ENCODE measurements at places on chromosomes 7 and 10.

GRCh38 chr10:124300224-124300623 lies 118.5 kb downstream of the OAT start:
- DNase-seq = no peak

GRCh38 chr7:94330269-94331020 lies 64.2 kb upstream of the COL1A2 start:
- DNase-seq = no peak

- DNase-seq = peak; percentile 79
Observed at GRCh38 chr7:117212969-117213877, 109.6 kb downstream of the WNT2 start.

DNA sequence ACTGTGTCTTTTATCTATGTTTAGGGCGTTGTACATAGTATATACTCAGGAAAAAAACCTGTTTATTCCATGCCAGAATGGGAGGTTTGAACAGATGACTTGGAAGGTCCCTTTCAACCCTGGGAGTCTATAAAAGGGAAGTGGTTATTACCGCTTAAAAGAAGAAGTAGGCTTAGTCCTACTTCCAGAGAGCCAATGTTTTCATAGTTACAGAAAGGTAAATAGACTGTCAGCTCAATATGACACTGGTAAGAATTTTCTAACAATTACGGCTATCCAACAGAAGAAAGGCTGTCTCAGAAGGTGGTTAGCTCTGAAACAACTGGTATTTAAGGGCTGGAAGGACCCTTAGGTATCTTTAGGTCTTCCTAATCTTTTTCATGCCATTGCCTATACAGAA lies 1.1 kb upstream of the TFAM start:
- DNase-seq = peak; percentile 5

DNA sequence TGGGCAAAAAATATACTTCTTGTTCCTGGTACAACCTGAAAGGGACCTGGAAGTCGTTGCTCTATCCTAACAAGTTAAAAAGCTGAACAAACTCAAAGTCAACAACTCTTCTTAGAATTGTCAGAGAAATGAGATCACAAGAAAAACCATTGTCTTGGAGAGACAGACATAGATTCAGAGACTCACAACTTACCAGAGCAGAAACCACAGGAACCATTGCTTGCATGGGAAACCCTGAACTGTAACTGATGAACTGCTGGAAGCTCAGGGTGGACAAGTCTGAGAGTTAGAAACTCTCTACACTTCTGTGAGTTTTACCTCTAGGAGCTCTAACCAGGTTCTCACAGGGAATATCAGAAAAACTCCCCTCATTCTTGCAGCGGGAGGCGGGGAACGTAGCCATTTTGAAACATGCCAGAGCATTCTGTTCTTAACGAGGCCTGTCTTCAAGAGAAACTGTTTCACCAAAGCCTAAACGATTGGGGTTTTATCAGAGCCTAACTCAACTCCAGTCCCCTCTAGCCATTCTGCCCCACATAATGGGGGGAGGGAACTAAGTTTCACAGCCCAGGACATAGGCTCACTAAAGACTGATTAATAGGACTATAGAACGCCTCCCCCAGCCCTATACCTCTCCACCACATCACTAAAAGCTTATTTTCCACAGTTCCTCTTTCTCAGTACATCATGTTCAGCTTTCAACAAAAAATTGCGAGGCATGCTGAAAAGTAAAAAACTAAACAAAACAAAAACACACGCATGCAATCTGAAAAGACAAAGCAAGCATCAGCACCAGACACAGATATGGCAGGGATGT lies 12.0 kb upstream of the GSDME start:
- DNase-seq = no peak

GRCh38 chr7:29113384-29114102 lies 32.8 kb downstream of the CPVL start:
- peak; percentile 19 for DNase-seq

DNA sequence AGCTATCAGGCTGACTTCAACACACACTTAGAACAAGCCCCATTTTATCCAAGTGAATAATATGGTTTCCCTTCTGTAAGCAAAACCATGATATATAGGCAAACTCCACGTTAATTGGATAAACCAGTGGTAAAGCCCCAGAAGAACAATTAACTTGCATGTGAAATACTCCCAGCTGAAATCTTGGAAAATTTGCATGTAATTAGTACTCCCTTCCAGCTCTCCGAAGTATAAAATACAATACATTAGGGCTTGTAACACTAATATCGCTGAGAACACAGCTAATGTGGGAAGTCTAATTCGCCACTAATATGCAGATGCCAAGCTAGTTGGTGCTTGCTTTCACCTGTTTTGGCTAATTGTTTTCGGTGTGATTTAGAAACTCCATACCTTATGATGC lies 859.0 kb upstream of the AUTS2 start:
- no peak for DNase-seq

- DNase-seq = no peak
Observed at GRCh38 chr7:130154501-130155317, 50.5 kb downstream of the TMEM209 start.

GRCh38 chr7:125375942-125376341 lies 446.3 kb upstream of the POT1 start:
- DNase-seq = no peak

- no peak for DNase-seq
Observed at GRCh38 chr10:97765201-97765600, 6.6 kb downstream of the SFRP5 start.

- DNase-seq = no peak
Observed at GRCh38 chr7:103718482-103719061, 270.9 kb downstream of the RELN start.

DNA sequence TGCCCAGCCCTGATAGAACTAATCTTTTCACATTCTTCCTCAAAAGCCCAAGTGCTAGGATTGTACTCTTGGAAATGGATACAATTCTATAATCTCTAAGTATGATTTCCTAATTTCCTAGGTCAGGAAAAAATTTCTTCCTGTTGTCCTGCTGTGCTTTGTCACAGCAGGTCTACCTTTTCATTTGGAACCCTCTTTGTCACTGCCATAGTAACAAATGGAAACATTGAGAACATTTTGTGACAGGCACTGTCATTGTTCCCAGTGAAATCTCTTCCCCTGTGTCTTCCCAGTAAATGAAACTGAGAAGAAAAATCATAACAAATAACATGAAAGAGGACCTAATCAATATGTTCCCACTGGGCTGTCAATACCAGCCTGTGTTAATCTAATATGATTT lies 150.9 kb upstream of the KAT6B start:
- no peak for DNase-seq

DNA sequence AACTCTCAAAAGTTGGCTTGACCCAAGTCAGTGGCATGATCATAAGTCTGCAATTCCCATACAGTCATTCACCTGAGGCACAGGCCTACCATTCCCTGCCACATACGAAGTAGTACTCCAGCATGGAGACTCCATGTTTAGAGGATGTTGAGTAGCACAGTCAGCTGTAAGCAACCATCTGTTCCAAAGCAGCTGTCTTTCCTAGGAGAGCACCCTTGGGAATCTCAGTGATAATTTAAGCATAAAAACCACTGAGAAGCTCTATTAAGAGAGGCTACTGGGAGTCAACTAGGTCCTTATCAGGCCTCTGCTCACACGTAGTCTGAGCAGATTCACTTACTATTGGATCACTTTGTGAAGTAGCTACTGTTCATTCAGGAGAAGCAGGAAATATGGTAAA lies 61.6 kb upstream of the UNC5B start:
- no peak for DNase-seq

GRCh38 chr7:41855798-41856197 lies 152.9 kb upstream of the INHBA start:
- no peak for DNase-seq

- DNase-seq = no peak
Observed at GRCh38 chr10:47115322-47115721, 184.7 kb upstream of the GDF10 start.

- DNase-seq = peak; percentile 58
Observed at GRCh38 chr7:88306590-88307048, at the start of gene STEAP4. Gene STEAP4, minus strand, starts transcription at chr7:88306894. Its CDS starts 22,625 bp downstream, at chr7:88284269.

- no peak for DNase-seq
Observed at GRCh38 chr10:111347386-111348013, 270.7 kb downstream of the ADRA2A start.

DNA sequence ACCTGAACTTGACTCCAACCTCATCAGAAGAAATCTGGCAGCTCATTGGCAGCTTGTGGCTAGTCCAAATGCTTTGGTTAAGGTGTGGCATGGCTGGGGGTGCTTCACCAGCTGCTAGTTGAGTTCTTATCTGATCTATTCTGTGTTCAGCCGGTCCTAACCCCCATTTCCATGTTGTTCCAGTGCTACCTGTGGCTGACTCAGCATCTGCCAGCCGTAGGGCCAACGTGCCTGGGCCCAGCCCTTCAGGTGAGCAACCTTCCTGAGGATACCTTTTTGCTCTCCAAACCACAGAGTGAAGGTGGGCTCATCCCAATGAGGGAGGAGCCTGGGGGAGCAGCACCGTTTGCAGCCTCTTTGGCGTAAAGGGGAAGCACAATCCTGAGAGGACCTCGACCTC lies 46.8 kb upstream of the C10orf120 start:
- no peak for DNase-seq

DNA sequence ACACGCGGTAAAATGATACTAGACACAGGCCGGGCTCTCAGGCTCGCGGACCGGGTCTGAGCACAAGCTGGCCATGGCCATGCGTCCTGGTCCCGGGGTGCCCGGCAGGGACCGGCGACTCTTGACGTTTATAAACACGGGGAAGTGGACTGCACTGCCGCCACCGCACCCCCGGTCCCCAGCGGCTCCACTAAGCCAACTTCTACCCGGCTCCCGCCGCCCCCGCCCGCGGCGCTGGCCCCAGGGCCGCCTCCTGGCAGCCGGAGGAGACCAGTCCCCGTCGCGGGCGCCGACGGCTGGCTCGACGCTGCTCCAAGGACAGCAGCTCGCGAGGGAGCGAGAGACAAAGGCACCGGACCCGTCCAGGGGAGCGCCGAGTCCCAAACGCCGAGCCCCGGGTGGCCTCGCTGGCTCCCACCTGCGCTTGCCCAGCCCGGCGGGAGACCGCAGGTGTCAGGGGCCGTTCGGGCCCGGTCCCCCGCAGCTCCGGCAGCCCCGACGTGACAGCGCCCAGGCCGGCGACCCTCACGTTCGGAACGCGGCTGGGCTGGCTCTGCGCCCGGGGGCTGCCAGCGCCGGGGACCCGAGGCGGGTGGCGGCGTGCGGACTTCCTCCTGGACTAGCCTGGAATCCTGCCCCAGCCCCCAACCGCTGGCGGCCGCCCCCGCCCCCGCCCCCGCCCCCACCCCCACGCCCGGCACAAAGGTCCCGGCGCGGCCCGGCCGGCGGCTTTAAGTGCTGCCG lies 517 bp downstream of the ITGB1 start:
- DNase-seq = no peak

DNA sequence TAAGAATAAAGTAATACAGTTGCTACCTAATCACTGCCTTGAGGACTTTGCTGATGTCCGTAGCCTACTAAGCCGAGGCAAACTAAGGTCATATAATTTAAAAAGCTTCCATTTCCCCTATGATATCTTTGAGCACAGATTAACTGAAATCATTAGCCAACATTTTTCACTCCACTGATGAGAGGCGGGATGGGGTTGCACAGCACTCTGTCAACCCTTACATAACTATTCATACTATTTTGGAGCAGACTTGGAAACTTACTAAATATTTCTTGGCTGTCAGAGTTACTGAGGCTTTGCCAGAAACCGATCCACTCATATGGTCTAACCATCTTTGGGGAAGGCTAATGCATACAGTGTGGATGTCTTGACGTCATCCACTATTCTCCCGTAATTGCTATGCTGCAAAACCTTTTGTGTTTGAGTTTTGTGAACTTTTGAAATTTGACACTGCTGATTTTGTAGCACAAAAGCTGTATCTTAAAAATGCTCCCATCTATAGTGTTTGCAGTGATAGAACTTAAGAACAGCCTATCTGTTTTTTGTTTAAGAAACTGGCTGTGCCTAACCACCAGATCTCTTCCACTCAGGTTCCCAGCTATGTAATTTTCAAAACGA lies 248.7 kb downstream of the TSPAN12 start:
- DNase-seq = no peak

DNA sequence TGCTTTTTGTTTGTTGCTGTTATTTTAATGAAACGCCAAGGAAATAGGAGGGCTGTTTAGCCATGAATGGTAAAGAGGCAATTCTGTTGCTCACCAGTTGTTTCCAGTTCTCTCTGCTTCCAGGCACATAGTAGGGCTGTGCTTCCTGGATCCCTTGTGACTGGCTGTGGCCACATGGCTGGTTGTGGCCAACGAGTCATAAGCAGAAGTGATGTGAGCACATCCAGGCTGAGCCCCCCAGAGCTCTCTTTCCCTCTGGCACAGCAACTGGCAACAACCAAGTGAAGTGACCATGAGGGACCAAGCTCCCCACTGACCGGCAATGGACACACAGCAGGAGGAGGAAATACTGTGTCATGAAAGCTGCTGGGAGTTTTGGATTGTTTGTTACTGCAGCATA lies 10.3 kb downstream of the GRID1 start:
- DNase-seq = no peak

DNA sequence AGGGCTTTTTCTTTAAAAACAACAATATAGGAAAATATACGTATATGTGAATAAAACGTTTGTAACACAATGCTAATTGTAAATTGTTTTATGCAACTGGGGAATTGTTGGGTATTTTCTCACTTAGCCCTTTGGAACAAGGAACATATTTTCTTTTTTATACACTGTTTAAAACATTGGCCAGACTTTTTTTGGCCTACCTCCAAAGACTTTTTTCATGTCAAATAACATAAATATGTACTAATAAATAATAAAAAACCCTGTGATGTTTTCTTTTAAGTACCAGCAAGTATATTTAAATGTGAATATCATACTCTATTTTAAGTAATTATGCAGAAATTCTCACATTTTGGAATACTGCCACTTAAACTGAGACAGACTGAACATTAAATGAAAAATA lies 15.7 kb downstream of the TMEM106B start:
- no peak for DNase-seq

- DNase-seq = peak; percentile 69
Observed at GRCh38 chr10:35127289-35127891, 744 bp downstream of the CREM start.

GRCh38 chr10:88395677-88396076 lies 187.4 kb downstream of the RNLS start:
- DNase-seq = peak; percentile 33

DNA sequence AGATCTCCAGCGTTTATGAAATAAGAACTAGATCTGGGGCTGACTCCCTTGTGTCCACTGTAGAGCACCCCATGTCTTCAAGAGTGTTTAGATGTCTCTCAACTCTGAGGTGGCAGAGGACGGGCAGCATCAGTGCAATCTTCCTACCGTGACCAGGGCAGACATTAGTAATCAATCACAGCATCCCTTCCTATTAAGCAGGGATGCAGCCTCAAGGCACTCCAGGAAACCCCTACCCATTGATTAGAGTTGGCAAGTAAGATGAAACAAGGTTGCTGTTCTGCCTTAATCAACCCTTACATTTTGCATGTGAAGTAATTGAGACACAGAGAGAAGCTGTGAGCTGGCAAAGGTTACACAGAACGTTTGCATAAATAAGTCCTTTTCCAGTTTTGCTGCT lies 283.7 kb upstream of the ZMIZ1 start:
- DNase-seq = no peak

Measured in fibroblast of lung (primary cell).